CD4-positive, alpha-beta T cell treated with Interferon alpha-2 for 1 hour (primary cell): ENCODE measurements at places on chromosomes 3 and 15.

DNA sequence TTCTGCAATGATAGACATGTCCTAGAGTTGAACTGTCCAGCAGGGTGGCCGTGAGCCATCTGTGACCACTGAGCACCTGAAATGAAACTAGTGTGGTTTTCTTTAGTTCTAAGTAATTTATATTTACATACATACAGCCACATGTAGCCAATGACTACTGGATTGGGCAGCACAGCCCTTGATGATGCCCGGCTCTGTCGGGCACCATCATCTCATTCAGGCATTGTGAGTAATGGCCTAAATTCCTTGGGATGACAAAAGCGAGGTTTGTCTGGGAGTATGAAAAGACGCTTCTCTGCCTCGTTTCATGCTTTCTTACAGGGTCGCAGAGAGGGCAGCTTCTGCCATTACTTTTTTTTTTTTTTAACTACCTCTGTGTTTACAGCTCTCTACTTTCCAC, 251.9 kb upstream of the HES1 start:
- no peak for DNase-seq

GRCh38 chr3:70096376-70097066, 97.0 kb downstream of the SAMMSON start:
- DNase-seq = no peak

- no peak for DNase-seq
These were observed 155.6 kb downstream of the ADAM10 start for GRCh38 chr15:58593870-58594269.

DNA sequence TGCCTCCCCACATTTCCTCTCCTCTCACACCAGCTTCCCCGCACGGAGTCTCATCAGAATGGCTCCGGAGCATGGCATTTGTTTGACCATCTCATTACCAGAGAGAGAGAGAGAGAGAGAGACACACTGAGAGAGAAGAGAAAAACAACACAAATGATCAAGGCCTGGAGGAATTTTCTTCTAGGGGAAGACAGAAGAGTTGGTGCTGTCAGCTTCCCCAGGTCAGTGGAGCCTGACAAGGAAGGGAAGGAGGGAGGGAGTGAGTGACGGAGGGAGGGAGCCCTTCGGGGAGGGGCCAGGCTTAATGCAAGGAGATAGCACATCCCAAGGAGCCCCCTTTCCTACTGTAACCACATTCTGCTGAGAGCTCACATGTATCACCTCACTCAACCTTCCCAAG, 9.1 kb downstream of the ST8SIA2 start:
- no peak for DNase-seq

DNA sequence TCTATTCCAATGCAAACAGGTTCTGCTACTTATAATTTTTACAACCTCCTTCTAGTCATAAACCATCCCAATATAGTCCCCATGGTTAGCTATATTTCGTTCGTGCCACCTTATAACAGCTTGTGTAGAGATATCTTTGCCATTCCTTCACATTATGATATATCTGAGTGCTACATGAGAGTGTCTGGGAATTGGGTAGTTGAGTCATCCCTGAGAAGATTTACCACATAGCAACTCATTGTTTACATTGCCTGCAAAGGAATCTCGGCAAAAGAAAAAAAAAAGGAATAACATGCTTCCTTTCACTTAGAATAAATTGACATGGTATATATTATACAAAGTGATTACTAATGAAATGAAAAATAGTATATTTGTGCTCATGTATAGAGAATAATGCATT, 86.0 kb upstream of the VGLL3 start:
- no peak for DNase-seq

DNA sequence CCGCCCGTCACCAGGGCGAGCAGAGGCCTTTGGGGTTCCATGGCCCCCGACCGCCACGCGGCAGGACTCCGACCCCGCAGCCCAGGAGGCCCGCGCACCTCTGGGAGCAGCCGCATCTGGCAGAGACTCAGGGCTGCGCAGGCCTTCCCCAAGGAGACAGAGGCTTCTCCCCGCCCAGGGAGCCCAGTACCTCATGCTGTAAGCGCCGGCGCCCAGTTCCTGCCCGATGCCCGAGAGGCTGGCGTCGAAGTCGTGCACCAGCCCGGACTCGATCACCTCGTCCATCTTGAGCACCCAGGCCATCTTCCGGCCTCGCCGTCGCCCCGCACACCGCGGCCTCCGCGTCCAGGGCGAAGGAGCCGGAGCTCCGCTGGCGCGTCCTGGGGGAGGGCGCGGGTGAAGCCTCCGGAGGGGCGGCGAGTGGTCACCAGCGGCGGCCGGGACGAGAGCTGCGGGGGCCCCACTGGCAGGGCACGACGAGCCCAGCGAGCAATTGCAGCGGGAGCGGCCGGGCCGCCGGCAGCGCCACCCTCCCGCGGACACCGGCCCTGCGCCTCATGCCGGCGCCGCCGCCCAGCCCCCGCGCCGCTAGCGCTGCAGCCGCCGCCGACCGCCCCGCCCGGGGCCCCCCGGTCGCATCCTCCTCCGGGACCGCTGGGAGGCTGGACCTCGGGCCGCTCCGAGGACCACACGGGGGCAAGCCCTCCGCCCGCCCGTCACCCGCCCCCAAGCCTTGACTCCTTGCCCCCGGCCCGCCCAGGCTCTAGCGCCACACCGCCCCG, 468 bp downstream of the UBP1 start:
- DNase-seq = peak; percentile 44

DNA sequence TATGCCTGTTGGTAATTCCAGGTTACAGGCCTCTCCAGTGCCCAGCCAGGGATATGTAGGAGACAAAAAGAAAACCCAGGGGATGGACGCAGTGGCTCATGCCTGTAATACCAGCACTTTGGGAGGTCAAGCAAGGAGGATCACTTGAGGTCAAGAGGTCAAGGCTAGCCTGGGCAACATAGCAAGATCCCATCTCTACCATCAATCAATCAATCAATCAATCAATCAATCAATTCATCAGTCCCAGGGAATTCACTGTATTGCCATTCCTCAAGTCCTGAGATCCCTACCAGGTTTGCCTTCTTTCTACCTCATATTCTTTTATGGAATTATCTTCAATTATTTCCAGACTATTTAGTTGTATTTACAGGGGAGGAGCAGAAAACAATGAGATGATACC, 82.2 kb downstream of the DHX30 start:
- DNase-seq = no peak

GRCh38 chr3:26652164-26652563, 29.6 kb downstream of the LRRC3B start:
- DNase-seq = no peak

DNA sequence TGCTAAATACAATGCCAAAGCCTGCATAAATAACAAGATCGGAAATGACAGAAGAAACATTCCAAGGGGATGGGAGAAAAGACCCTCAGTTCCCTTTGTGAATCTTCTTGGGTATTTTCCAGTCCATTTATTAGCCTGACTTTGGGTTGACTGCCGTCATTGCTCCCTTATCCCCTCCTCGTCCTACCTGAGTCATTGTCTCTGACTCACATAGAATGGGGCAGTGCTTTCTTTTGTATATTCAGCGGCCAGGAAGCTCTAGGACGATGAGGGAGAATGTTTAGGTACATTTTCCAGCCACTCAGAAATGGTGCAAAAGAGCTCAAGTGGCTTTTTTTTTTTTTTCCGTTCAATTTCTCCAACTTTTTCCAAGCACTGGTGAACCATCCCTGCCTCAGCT, 71.6 kb downstream of the KAT2B start:
- DNase-seq = no peak

DNA sequence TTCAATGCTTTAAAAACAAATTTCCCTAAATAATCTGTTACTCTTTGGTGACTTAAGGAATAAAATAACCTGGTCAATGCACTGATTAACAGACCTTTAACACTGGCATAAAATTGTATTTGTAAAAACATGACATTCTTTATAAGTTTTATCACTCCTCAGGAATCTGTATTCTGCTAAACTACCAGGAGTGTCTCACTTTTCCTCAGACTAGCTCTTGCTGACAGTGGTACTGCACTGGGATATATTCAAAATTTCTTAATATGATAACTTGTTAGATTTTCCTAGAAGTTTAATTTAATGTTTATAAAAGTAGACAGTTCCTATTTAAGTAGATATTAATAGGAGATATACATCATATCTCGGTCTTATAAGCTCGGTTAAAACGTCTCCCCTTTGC, 363.4 kb upstream of the ARHGEF26 start:
- DNase-seq = no peak

- no peak for DNase-seq
These were observed 81.5 kb downstream of the DLG1 start for GRCh38 chr3:197216914-197217313.

DNA sequence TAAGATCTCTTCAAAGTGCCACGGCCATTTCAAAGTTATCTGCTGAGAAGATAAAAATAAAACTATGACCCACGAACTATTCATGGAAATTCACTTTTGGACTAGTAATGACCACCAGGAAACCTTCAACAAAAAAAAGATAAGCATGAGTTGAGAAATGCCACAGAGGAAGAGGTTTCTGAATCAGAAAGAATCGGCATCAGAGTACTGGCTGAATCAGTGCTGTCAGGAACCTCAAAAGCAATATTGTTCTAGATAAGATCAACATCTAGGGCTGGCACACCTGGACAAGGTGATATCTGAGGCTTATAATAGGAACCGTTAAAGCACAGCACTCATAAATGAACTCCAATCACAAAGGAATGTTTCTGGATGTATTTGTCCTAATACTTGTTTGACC, 72.7 kb downstream of the PEAK1 start:
- DNase-seq = no peak

- no peak for DNase-seq
These were observed 103.8 kb upstream of the PRICKLE2 start for GRCh38 chr3:64329037-64329436.

- no peak for DNase-seq
These were observed 17.3 kb upstream of the HRH1 start for GRCh38 chr3:11136830-11137626.

GRCh38 chr3:98994128-98994762, 92.8 kb upstream of the DCBLD2 start:
- no peak for DNase-seq

DNA sequence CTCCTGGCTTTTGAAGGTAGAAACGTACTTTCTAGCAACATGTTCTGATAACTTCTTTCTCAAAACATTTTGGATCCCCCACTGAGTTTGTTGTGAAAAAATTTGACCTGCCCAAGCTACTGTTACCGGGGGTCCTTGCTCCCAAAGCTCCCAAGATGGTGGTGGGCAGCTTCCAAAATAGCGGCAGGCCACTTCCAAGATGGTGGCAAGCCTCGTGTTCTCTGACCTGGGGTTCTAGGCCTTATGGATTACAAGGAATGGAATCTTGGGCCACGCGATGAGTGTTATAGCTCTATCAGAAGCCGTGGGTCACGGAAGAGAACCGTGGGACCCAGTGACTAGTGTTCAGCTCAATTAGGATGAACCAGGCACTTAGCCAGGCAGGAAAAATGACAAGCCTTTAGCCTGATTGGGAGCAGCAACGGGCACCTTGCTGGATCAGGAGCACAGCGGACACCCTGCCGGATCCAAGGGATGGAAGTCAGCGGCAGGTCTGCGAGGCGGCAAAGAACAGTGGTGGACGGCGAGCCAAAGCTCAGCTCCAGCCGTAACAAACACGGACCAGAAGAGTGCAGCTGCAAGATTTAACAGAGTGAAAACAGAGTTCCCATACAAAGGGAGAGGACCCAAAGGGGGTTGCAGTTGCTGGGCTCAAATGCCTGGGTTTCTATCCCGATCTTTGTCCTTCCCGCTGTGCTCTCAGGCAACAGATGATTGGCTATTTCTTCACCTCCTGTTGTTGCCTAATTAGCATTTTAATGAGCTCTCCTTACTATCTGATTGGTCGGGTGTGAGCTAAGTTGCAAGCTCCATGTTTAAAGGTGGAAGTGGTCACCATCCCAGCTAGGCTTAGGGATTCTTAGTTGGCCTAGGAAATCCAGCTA, 133.3 kb downstream of the WDR72 start:
- DNase-seq = no peak

GRCh38 chr15:63292771-63293170, 15.4 kb downstream of the APH1B start:
- DNase-seq = no peak

DNA sequence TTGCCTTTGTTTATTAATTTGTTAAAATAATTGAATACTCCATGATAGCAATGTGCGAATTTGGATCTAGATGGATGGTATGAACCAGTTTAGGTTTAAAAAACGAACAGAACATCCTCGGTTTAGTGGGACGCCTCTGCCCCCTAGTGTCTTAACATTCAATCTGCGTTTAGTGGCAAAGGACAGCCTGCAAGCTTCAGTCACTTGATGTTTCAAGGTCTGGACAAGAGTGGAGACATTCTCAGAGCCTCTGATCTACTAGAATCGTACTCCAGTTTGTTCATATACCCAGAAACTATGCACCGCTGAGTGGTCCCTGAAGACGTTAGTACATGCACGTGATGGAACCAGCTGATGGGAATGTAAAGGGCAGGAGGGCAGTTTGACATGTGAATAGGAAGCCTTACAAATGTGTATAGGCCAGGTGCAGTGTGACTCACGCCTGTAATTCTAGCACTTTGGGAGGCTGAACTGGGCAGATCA, 17.8 kb upstream of the ATP13A4 start:
- peak; percentile 54 for DNase-seq

DNA sequence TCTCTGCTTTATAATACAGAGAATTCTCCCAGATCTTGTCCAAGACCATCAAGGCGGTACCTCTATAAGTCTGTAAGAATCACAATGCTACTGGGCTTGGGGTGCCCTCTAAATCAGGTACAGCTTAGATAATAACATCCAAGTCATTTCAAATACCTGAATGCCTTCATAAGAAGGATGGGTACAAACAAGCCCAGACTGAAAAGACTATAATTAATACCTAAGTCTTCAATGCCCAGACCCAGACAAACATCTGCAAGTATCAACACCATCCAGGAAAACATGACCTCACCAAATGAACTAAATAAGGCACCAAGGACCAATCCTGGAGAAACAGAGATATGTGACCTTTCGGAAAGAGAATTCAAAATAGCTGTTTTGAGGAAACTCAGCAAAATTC, 65.9 kb downstream of the ZMAT3 start:
- no peak for DNase-seq

- DNase-seq = no peak
These were observed 121.8 kb downstream of the CTNNB1 start for GRCh38 chr3:41320953-41321641.

GRCh38 chr3:19738846-19739245, 195.2 kb downstream of the EFHB start:
- DNase-seq = no peak

- DNase-seq = no peak
These were observed 50.0 kb downstream of the ZIC4 start for GRCh38 chr3:147356145-147356908.

DNA sequence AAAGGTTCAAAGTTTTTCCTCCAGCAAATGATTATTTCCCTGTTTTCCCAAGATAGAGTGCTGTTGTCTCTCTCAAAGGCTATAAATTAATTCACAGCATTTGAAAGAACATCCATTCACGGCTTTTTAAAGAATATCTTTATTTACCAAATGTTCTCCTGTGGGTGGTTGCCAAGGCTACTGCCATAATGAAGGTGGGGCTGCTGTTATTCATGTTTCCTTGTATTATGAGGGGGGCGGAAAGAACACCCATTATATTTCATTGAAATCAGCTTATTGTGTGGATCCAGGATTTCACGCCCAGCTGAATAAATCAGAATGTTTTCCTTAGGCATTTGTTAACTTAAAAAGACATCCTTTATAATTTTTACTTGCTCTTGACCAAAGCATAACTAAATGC, 10.1 kb downstream of the SRP14 start:
- DNase-seq = no peak
